ENCODE measurements at places on chromosomes 3 and 15.

- no peak for DNase-seq
Observed at GRCh38 chr3:115660646-115661337, 37.5 kb downstream of the GAP43 start.

DNA sequence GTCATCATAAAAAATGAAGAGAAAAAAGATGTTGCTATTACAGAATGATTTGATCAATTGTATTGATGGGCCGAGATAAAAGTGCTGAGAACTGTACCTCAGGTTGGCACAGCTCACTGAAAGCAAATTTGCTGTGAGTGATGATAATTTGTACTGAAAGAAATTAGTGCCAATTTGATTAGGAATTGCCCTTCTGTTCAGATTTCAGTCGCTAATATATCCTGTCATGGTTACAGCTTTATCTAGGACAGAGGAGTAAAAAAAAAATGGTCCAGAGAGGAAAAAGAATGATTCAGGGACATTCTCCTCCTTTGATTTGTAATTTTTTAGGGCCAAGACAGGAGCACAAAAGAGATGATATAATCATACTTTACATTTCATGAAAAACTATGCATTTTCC, 1264.2 kb downstream of the ROBO2 start:
- no peak for DNase-seq

DNA sequence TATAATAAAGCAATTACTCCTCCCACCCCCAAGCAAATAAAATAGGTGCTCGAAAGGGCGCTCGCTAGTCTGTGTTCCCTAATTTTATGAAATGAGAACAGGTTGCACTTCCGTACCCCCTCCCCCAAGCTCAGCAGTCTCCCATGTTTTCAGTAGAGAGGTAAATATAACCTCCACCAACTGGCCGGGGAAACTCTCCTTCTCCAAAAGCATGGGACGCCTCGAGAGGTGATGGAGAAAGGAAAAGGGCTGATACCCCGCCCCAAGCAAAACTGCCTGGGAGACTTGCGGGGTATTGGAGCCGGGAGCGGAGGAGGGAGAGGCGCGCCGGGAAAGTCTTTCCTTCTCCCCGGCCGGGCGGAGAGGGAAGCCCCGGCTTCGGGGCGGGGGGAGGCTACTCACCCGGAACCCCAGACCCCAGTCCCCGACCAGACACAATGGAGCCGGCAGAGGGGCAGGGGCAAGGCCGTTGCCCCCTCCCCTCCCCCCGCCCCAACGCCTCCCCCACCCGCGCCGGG, 605 bp downstream of the DCUN1D1 start:
- peak; percentile 11 for DNase-seq

DNA sequence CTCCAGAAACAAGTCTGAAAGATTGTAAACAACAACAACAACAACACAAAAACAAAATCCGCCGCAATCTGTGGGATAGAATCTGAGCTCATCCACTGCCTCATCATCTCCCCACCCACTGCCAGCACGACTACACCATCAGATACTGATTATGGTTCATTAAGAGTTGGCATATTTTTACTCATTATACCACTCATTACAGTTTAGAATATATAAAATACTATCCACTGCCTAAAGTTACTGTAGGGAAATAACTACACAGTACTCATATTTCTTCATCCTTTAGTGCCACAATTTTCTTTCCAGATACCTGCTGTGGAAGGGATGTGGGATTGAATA, 152.5 kb upstream of the PEX5L start:
- no peak for DNase-seq

DNA sequence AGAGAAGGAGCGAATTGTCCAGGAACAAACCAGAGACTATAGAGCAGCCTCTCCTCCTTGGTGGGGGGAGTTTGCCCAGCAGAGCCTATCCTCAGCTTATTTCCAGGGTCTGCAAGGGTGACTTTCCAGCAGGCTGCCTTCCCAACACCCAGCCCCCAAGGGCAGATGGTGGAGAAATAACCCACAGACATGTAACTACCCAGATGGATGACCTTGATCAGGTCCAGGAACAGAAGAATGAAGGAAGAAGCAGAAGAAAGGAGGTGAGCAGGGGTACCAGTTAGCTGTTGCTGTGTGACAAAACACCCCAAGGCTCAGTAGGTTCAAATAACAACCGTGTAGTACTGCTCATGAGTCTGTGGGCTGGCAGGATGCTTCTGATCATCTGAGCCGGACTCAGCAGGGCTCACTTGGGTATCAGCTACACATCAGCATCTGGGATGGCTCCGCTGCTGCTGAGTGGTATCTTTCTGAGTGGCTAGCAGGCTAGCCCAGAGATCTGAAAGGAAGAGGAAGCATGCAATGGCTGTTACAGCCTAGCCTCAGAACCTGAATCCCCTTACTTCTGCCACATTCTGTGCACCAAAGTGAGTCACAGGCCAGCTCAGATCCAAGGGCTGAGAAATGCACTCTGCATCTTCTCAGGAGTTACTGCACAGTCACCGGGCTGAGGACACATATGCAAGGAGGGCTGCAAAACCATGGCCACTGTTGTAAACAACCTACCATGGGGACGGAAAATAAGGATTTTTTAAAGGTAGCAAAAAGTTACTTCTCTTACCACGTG, 22.2 kb upstream of the TXNRD3 start:
- DNase-seq = no peak

- DNase-seq = no peak
Observed at GRCh38 chr15:94673801-94674200, 442.4 kb downstream of the MCTP2 start.

DNA sequence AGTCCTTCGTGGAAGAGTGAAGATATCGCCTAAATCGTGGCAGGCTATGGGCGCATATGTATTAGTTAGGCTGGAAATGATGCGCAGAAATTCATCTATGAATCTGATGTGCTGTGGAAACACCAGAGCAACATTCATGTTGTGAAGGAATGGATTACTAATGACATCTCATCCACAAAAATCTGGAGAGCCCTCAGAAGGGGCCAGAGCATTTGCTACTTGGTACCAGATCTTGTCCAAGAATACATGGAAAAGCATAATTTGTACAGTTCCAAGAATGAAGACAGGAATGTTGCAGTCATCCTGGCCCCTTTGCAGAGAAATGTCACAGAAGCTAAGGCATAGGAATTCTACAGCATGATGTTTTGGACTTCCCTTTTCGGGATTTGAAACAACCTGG, 38.4 kb upstream of the FOXB1 start:
- no peak for DNase-seq

GRCh38 chr3:178851564-178851963, 220.0 kb downstream of the ZMAT3 start:
- DNase-seq = no peak

DNA sequence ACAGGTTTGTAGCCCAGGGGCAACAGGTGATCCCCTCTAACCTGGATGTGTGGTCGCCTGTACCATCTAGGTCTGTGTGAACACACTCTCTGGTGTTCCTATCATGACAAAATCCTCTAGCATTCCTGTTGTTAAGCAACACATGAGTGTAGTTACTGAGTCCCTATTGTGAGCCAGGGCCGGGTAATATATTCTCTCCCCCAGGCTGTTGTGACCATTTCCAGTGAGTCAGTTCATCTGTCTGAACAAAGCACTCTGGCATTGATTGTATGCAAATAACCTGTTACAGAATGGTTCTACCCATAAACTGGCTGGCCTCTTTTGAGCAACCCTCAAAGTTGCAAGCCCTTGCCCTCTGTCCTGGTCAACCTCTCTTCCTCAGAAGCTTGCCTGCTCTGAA, 2.6 kb upstream of the FLNB start:
- DNase-seq = no peak

DNA sequence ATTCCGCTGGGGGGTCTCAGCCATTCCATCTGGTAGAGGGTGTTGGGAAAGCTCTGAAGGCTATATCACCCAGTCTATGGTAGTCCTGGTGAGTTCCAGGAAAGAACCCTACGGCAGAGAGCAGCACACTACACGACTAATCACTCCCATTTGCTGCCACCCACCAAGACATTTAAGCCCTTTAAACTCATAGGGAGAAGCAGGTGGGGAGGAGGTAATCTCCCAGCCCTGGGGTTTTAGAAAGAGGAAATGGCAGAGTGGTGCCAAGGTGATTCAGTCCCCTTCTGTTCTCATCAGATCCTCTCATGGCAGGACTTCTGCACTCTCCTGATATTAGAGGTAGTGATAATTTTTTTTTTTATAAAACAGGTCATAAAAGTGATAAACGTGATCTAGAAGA, 10.6 kb upstream of the VWA5B2 start:
- no peak for DNase-seq

- DNase-seq = no peak
Observed at GRCh38 chr3:135784557-135784956, 181.0 kb upstream of the PPP2R3A start.

DNA sequence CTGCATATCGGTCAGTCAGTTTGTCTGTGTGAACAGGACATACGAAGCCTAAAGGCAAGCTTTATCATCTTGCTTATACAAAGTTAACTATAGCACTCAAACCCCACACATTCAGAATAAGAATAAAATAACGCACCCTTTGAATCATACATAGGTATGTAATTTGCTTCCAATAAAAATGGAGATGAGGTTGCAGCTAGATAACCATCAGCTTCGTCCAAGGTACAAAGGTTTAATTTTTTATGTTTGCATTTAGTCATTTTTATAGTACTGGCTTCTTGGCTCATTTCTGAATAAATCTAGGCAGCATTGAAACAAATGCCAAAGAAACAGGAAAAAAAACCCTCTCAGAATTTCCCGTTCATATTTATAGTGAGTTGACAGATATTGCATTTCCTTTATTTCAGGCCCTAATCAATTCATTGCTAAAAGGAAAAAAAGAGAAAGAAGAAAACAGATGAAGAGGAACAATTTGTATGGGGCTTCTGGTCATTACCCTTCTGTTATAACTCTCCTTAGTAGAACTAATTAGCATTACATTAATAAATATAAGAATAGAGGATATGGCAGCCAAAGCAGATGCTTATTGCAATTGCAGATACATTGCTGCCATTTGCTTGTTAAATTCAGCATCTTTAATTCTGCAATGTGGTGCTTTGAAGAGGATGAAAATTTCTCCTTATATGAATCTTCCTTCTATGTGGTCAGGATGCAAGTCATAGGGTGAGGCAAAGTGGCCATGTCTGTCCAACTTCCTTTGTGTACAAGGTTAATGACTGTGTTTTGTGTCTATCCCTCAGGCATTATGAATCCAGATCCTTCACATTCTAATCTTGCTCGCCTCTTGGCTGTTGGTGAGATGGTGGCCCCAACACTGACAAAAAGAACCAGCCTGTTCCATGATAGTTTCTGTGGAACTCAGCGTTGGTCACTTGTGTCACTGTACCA, 550.0 kb downstream of the AGBL1 start:
- no peak for DNase-seq

GRCh38 chr15:58703610-58704009, 45.9 kb downstream of the ADAM10 start:
- DNase-seq = no peak

DNA sequence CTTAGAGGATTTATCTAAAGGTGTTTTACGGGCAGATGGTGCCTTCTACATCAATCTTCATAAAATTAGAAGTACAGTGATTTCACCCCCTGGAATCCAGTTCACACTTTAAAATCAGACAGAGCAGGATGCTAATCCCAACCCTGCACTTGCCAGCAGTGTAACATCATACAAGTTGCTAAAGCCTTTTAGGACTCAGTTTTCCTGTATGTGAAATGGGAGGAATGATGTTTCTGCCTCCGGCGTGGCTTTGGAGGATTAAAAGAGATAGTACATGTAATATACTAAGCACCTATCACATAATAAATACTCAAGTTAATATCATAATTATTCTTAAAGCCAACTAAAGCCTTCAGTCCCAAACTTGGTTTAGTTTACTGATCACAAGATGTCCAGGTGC, 257.2 kb upstream of the THBS1 start:
- no peak for DNase-seq

GRCh38 chr15:85024509-85025336, 43.1 kb downstream of the PDE8A start:
- DNase-seq = no peak
